ENCODE measurements at places on chromosomes 3 and 15.

DNA sequence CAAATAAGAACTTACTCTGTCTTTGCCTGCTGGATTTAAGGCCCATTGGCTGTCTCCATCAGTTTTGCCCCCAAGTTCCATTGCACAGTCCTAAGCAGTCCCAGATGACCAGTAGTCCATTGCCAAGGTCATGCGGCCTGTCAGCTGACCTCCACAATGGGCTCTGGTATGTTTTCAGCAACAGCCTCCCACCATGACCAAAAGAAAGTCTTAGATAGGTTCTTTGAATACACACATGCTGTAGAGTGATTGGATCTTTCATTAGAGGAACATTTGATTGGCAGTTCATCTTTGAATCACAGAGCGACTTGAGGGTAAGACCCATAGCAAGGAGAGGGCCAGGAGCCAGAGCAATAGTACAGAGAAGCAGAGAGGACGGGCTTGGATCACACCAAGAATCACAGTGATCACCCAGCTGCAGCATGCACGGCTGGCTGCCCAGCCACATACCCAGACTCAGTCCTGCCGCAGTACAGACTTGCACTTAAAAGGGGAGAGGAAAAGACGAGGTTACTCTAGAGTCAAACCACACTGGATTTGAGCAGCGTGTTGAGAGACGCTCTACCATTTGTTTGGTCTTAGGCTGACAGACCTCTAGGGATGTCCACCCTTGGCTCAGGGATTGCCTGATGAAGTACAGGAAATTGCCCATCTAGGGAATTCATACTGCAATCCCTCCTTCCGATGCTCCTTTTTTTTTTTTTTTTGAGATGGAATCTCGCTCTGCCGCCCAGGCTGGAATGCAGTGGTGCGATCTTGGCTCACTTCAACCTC lies 50.4 kb downstream of the APH1B start:
- DNase-seq, result no peak

- no peak for DNase-seq
These were observed 3.1 kb downstream of the BAHD1 start for GRCh38 chr15:40443846-40444245.

GRCh38 chr3:107752202-107752990 lies 229.6 kb downstream of the BBX start:
- no peak for DNase-seq

DNA sequence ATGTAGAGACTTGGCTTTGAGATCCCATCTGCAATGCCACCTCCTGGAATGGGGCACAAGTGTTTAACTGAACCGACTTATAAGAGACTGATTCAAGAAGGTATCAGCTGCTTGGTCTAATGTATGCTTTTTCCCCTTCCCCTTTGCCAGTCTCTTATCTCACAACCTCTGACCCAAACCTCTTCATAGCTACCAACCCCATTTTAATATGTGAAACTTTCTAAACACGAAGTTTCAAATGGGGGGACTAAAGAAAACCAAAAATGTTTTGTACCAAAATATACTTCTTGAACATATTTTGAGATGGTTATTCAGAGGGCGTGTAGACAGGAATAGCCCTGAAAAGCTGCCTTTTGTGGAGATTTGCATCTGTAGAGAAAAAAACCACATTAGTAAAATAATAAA lies 73.1 kb downstream of the OXSM start:
- DNase-seq, result no peak

GRCh38 chr3:18372786-18373405 lies 52.2 kb downstream of the SATB1 start:
- DNase-seq, result no peak
